NCI-H2171 (cell line): ENCODE measurements at places on chromosomes 12 and 14.

GRCh38 chr14:65268594-65268993, 143.9 kb upstream of the FUT8 start:
- no peak for DNase-seq

DNA sequence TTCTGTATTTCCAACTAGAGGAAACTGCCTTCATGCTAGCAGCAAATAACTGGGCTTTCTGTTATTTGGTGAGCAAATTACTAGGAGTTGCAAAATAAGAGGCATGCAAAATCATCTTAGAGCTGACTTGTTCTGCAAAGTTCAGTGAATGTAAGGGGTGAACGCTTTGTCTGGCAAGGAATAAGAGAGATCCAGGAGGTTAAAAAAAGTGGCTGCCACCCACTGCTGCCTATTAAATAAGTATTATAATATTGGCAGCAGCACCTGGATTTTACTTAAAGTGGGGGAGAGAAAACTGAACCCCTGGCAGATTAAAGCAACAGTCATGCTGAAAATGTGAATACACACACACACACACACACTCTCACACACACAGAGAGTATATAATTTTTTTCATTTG, 557.0 kb downstream of the FLRT2 start:
- no peak for DNase-seq

GRCh38 chr12:32367381-32367780, 32.0 kb upstream of the FGD4 start:
- no peak for DNase-seq

- no peak for DNase-seq
These were observed 102.8 kb upstream of the RASSF8 start for GRCh38 chr12:25855716-25856115.

- no peak for DNase-seq
These were observed 620 bp downstream of the PGAM5 start for GRCh38 chr12:132711080-132711843.

GRCh38 chr14:90839889-90840266, 23.6 kb upstream of the TTC7B start:
- DNase-seq: peak; percentile 38

- no peak for DNase-seq
These were observed 113.7 kb upstream of the KITLG start for GRCh38 chr12:88693837-88694445.

- DNase-seq: no peak
These were observed 12.2 kb downstream of the CTDSP2 start for GRCh38 chr12:57834086-57834876.

DNA sequence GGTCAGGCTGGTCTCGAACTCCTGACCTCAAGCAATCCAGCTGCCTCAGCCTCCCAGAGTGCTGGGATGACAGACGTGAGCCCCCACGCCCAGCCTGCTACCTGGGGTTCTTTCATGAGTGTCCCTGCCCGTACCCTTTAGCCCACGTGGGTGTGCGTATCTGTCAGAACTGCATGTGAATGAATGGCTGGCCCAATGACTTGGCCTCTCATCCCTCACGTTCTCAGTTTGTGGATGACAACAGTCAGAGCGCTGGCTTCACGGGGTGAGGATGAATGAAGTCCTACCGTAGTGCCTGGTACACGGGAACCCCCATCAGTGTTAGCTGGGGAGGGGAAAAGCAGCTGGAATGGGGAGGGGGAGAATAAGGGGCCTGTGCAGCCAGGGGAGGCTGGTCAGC, 16.1 kb upstream of the ZDHHC22 start:
- no peak for DNase-seq

DNA sequence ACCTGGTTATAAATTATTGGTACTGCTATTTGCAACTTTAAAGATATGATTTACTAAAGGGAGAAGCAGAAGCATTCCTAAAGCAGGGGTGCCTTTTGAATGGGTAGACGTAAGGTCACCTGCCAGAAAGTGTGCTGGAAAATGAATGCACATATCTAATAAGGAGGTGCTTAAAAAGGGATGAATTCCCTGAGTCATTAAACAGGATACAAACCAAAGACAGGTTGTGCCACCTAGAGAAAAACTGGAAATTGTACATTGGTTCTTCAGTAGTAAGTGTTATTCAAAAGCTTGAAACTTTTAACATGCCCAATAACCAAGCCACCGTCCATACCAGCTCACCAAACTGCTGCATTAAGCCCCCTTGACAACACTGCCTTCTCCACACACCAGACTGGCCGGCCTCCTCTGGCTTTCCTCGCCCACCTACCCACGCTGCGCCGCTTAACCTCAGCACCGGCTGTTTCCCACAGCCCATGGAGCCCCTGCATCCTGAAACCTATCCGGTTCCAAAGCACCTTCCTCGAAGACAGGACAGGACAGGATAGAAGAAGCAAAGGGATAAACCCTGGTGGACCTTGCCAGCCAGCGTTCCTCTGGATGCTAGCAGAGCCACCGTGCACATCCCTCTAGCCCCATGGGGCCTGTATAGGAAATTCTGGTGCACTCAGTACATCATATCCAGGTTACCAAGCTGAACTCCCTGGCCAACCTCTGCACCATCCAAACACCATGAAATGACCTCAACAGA, 201.5 kb upstream of the CAND1 start:
- no peak for DNase-seq

GRCh38 chr12:65449400-65449799, 170.9 kb downstream of the MSRB3 start:
- DNase-seq: no peak

- no peak for DNase-seq
These were observed 87.1 kb upstream of the ATF1 start for GRCh38 chr12:50676756-50677155.

- DNase-seq: no peak
These were observed 39.2 kb downstream of the SAMD4A start for GRCh38 chr14:54606178-54606577.

- no peak for DNase-seq
These were observed 23.4 kb downstream of the WBP11 start for GRCh38 chr12:14779834-14780233.

GRCh38 chr12:121214166-121214777, 4.3 kb downstream of the P2RX4 start:
- no peak for DNase-seq

- DNase-seq: no peak
These were observed 29.4 kb upstream of the OXA1L start for GRCh38 chr14:22737052-22737451.

DNA sequence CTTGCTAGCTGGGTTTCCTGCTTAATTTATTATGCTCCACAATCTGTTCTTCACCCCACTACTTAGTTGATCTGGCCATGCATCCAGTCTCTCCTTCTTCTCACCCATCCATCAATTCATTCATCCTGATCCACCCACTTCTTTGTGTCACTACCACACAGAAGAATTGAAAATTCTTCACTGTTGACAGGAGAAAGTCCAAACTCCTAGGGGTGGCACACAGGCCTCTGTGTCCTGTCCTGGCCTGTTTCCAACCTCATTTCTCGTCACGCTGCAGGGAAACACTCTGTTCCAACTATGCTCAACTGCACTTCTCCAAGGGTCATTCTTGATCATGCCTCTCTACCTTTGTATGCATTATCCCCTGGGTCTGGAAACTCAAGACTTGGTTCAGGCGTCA, 10.6 kb upstream of the KRT83 start:
- no peak for DNase-seq

- no peak for DNase-seq
These were observed 42.5 kb downstream of the MAP4K5 start for GRCh38 chr14:50489851-50490250.

DNA sequence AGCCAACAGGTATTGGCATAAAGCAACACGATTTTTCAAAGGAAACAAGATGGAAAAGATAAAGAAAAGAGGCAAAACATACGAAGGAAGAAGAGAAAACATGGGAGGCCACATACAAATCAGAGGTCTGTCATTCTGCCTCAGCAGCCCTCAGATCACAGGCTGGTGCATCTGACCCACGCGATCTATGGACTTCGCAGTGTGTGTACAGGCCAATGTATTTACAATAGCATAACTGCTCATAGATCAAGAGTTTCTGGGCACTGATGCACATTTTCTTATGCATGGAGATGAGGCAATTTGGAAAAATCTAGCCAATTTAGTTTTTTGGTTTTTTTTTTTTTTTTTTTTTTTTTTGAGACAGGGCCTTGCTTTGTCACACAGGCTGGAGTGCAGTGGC, 245.4 kb downstream of the DUSP6 start:
- DNase-seq: no peak

DNA sequence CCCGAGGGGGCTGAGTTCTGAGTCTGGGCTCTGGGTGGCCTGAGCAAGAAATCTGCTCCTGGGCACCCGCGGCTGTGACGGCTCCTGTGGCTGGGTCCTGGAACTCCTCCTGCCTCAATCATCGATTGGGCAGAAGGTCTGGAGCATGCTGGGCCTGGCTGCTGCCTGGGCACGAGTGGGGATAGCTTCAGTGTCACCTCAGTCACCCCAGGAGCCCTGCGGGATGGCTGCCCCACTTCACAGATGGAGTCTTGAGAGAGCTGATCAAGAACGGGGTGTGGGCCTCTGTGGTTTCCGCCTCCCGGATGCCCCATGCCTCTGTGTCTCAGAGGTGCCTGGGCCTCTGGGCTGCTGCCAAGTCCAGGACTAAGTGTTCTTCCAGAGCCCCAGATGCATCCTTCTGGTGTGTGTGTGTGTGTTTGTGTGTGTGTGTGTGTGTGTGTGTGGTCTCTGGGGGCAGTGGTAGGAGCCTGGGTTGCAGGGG, 185.6 kb upstream of the C14orf180 start:
- DNase-seq: peak; percentile 32

DNA sequence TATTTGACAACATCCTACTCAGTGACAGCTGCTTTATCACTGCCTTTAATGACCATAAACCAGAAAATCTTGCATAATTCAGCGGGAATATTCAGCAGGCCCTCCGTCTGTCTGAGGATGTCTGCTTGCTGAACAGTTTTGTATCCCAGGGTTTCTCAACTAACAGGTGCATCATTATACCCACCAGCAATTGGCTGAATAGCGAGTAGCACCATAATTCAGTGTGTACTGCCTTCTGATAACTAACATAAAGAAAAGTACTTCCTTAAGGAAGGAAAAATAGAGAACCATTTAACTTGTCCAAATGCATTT, 680.1 kb downstream of the GALC start:
- no peak for DNase-seq

GRCh38 chr14:101932673-101933072, 31.7 kb upstream of the DYNC1H1 start:
- no peak for DNase-seq

DNA sequence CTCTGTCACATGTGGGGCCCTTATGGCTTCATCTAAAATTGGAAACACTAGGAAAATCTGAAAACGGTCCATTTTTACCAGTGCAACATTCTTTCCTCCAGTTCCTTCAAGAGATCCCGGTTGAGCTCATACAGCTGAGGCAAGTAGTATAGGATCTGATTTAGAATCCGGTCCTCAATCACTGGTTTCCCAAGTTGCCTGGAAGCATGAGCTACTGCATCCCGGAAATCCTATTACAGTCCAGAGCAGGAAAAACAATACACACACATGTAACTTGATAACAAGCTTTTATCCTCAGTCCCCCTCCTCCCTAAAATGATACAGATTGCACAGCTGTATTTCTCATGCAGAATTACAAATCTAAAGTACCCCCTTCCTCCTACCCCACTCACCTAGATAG, 67.9 kb upstream of the NR2C1 start:
- no peak for DNase-seq

GRCh38 chr14:68337279-68337678, 455.6 kb downstream of the ZFP36L1 start:
- DNase-seq: no peak

DNA sequence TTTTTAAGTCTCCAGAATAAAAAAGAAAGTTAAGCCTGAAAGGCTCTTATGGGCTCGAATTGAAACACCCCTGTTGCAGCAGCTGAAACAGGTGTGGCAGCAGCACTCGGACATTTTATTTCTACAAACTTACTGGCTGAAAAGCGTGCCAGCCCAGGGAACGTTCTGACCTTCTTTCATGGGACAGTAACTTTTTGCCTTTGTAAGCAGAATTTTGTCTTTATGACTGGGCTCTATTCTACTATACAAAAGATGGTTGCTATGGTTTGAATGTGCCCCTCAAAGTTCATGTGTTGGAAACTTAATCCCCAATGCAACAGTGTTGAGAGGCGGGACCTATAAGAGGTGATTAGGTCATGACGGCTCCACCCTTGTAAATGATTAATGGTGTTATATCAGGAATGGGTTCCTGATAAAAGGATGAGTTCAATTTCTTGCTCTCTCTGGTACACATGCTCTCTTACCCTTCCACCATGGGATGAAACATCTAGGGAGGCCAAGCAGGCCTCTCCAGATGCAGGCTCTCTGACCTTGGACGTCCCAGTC, 52.7 kb downstream of the PELI2 start:
- no peak for DNase-seq

- no peak for DNase-seq
These were observed 1104.1 kb upstream of the TMEM132C start for GRCh38 chr12:127162902-127163301.

DNA sequence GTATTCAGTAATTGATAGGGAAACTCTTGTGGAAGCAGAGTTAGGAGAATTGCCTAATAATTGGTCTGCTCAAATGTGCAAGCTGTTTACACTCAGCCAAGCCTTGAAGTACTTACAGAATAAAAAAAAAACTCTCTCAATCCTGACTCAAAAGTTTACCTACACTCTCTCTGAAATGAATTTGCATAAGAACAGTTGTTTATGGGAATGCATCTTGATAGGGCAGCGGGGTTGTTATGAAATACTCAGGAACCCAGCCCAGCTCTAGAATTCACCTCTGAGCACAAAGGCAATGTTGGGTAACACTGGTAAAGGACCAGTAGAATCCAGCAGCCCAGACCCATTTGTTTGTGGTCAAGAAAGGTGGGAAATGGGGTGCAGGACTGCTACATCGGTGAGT, 267.0 kb downstream of the CPNE8 start:
- no peak for DNase-seq
